ENCODE measurements at places on chromosomes 1 and 21. TPM values are rescaled to one million over a fixed set of nuclear protein-coding genes. Genes with fewer than 3 reads are reported as not detected.

PRDM16 gene
- not detected for total RNA-seq

KRTAP10-4 gene
- not detected for total RNA-seq

DNA sequence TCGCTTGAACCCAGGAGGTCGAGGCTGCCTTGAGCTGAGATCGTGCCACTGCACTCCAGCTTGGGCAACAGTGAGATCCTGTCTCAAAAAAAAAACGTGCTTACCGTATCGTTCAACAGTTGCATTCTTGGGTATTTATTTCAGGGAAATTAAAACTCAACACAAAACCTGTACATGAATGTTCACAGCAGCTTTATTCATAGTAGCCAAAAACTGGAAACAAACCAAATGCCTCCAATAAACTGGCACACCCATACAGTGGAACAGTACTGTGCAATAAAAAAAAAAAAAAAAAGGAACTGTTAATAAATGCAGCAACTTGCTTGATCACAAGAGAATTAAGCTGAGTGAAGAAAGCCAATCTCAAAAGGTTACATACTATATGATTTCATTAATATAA lies 6.7 kb downstream of the KHDRBS1 start:
- DNase-seq, result no peak

GRCh38 chr1:107925565-107925964 lies 39.4 kb downstream of the VAV3 start:
- DNase-seq, result no peak

Data from foreskin keratinocyte (primary cell).